CD4-positive, alpha-beta T cell treated with Interferon alpha-2 for 1 hour (primary cell): ENCODE measurements at places on chromosomes 2 and 18.
A peak's percentile ranks its signal among the peaks of the same experiment; 100 is the strongest.

GRCh38 chr2:153059338-153060052 lies 341.1 kb downstream of the ARL6IP6 start:
- no peak for DNase-seq

DNA sequence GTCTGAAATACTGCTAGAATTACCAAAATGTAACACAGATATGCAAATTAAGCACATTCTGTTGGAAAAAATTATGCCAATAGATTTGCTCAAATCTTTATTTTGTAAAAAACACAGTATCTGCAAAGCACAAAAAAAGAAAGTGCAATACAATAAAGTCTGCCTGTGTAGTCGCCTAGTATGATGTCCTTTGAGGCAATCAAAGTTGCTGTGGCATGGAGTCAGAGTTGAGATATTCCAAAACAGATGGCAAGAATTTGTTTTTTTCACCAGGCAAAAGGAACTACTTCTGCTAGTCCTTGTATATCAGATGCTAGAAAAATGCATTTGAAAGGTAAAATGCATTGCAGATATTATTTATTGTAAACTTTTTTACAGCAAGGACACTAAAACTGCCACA lies 531.3 kb upstream of the TMEFF2 start:
- no peak for DNase-seq

GRCh38 chr2:118661179-118661578 lies 186.3 kb downstream of the EN1 start:
- DNase-seq = no peak

DNA sequence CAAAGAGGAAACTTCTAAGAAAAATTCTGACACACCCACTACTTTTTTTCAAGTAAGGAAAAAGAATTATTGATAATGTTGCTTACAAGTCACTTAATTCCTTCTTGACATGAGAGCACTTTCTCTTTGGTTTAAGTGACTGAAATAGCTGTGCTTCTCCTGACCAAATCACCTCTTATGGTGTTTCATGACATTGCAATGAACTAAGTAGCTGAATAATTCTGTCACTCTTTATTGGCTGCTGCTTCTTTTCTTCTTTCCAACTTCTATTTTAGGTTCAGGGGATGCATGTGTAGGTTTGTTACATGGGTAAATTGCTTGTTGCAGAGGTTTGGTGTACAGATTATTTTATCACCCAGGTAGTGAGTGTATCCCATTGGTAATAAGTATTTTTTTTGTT lies 447.6 kb upstream of the NETO1 start:
- DNase-seq = no peak

DNA sequence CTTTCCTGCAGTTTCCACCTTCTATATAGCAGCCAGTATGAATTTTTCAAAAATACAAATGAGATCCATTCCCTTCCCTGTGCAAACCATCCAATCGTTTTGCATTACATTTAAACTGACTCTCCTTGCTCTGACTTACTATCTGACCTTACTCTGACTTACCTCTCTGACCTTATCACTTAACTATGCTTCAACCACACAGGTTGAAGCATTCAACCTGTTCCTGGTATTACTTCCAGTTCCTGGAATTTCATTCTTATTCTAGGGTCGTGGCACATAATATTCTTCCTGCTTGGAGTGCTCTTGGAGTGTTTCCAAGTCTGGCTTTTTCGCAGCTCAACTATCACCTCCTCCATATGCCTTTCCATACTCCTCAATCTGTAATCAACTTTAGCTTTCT lies 850.6 kb upstream of the CHAC2 start:
- DNase-seq = no peak

DNA sequence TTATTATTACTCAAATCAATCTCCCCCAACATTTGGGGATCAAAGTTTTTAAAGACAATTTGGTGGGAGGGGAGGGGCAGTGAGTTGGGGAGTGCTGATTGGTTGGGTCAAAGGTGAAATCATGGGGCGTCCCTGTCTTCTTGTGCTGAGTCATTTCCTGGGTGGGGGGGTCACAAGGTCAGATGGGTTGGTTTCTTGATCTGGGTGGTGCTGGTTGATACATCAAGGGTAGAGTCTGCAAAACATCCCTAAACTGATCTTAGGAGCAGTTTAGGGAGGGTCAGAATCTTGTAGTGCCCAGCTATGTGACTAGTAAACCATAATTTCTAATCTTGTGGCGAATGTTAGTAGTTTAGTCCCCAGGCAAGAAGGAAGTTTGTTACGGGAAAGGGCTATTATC lies 67.4 kb downstream of the MOGAT1 start:
- DNase-seq = no peak

- no peak for DNase-seq
Measured at GRCh38 chr2:121653035-121653434, 3.8 kb upstream of the CLASP1 start.

DNA sequence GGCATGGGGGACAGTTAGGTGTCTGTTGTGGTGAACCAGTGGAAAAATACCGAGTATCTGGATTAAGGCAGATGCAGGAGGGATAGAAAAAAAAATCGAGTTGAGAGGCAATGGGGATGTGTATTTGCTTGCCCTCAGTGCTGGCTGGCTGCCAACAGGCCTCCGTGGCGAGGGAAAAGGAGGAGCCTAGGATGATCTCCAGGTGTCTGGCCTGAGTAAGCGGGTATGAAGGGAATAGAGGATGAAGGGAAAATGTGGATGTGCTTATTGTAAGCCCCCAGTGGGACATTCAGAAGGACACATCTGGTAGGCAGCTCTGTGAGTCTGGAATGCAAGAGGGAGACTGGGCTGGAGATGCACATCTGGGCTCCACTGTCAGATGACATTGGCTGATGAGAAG lies 22.8 kb downstream of the KCNS3 start:
- DNase-seq = no peak

DNA sequence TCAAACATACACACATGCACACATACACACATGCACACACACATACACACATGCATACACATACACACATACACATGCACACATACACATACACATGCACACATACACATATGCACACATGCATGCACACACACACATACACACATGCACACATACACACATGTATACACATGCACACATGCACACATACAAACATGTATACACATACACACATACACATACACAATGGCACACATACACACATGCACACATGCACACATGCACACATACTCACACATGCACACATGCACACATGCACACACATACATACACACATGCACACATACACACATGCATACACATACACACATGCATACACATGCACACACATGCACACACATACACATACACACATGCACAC lies 137.2 kb downstream of the ACKR3 start:
- no peak for DNase-seq

DNA sequence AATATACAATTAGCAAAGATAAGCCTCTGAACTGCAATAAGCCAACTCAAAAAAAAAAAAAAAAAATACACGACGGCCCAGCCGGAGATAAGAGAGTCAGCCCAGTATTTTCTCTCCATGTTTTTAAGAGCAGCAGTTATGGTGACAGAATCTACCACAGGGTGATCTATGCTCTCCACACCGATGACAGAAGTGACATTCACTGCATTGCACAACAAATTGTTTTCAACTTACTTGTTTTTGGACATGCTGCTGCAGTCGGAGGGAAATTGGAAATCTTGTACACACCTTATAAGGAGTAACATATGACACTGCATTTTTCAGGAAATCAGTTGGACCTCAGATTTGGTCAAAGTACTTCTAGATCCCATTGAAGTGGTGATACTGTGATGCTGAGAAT lies 23.3 kb upstream of the APOB start:
- DNase-seq = no peak

DNA sequence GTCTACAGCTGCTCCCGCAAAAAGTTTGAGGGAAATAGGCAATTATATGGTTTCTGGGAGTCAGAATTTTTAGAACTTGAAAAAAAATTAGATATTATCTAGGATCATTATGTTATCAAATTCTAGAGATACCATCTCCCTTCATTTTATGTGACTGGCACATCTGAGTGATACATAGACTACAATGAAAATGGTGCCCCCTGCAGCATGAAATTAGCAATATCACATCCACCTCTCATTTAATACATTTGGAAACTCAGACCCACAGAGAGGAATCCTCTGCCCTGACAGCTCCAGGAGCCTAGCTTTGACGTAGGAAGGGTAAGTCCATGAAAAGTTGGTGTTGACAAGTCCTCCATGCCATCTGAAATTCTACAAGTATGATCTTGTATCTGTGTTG lies 381.6 kb downstream of the SUCLG1 start:
- no peak for DNase-seq

DNA sequence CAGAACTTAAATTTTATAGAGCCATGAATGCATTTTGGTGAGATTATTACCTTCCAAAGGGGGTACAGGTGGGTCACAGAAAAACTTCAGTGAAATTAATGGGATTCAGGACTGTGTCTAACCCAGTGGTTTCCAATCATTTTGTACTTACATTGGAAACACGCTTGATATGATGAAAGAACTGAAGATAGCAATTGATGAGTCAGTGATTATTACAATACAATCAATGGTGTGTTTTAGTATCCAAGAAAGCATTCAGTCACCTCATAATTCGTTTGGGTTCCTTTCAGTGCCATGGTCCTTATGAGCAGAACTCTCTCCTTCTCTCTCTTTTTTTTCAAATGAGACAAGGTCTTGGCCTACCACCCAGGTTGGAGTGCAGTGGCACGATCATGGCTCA lies 66.5 kb upstream of the IGFBP5 start:
- DNase-seq = no peak

DNA sequence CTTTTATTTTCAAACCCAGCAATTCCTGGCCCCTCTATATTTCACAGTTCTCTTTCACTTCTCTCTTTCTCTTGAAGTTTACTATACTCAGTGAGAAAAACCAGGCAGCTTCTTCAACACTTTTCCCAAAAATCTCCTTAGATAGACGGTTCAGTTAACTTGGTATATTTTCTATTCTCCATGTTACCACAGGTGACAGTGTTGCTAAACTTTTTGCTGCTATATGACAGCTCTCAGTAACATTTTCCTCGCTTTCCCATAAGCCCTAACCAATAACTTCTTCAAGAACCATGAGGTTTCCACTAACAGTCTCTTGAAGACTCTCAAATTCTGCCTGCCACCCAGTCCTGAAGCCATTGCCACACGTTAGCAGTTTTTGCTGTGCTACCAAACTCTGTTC lies 45.8 kb downstream of the CYBRD1 start:
- DNase-seq = no peak

DNA sequence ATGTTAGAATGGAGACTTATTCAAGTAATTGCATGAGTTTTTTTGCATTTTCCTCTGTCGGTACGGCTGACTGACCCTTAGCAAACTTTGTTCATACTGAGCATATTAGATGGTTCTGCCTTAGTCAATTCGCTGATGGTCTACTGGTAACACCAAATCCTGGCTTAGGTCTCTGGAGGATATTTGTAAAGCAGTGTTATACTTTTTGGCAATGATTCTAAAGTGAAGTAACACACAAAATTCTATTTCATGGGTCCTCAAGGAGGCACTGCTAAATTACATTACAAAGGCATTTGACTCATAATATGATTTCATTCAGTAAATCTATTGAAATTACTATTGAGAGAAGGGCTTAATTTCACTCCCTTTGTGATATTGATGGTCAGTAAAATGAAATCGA lies 246.8 kb upstream of the RASGRP3 start:
- DNase-seq = no peak

GRCh38 chr2:134389381-134389780 lies 135.5 kb downstream of the MGAT5 start:
- DNase-seq = no peak

DNA sequence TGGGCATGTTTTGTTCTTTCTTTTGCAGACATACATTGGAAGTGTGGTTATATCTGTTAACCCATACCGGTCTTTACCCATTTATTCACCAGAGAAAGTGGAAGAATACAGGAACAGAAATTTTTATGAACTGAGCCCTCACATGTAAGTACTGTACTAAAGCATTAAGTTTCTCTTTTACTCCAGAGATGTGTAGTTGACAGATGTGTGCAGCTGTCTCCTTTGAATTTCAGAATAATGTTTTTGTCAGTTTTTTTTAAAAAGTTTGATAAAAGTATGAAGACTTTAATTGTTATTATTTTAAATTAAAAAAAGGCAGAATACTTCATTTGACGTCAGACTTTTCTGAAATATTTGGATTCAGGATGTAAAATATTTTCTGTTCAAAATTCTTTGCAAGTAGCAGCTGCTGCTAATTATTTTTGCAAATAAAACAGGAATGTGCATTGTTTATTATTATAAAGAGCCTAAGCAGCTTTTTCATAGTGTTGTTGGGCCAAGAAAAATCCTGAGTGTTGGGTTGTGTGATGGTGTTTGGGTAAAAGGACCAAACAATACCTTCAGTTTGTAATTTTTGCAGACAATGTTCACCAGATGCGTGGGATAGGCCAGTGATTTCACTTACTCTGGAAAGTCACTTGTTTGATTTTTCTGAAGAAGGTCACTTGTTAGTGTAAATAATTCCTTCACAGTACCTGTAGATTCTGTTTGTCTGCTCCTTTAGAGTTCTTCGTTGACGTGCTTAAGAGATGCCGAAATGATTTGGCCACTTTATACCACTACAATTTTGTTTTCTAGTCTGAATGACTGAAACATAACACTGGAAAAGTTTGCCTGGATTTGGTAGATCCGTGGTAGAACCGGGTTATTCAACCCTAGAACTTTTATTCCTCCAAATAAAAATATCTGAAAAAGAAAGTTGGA lies 51.1 kb downstream of the MYO1B start:
- DNase-seq = no peak

- DNase-seq = peak; percentile 80
Measured at GRCh38 chr2:25314514-25315315, 27.0 kb downstream of the DNMT3A start.

- DNase-seq = peak; percentile 31
Measured at GRCh38 chr2:134988994-134989605, 58.1 kb downstream of the MAP3K19 start.

DNA sequence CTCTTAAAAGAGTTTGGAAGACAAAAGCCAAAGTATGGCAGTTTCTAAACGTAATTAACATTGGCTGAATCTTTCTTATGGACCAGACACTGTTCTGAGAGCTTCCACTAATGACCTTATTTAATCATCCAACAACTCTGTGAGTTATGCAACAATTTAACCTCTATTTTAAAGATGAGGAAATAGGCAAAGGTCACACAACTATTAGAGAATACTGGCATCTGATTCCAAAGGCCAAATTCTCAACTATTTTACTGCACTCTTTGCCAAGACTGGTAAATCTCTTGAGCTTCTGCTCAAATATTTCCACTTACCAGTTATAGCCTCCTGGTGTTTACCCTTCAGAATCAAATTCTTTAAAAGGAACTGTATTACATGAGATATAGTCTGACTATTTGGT lies 42.1 kb upstream of the ERMN start:
- no peak for DNase-seq

DNA sequence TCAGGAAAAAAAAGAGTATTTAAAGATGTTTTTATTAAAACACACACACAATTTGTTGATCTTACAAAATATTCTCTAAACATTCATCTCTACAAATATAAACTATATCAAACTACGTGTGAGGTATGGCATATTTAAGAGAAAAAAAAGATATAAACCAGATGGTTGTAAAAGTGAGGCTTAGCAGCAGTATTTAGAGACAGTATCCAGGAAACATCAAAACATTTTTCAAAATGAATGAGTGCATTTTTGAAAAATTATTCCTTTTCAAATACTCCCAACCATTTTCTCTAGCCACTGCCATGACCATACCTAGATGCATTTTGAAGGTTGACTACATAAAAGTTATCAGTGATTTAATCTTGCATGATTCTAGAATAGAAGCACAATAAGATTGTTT lies 38.2 kb upstream of the RAB27B start:
- DNase-seq = no peak

- no peak for DNase-seq
Measured at GRCh38 chr2:199382091-199382490, 75.6 kb downstream of the SATB2 start.
